Hindlimb muscle (tissue), 1 donor: ENCODE measurements at places on chromosomes 12 and 14. TPM values are rescaled to one million over a fixed set of nuclear protein-coding genes. Genes with fewer than 3 reads are reported as not detected.

DNA sequence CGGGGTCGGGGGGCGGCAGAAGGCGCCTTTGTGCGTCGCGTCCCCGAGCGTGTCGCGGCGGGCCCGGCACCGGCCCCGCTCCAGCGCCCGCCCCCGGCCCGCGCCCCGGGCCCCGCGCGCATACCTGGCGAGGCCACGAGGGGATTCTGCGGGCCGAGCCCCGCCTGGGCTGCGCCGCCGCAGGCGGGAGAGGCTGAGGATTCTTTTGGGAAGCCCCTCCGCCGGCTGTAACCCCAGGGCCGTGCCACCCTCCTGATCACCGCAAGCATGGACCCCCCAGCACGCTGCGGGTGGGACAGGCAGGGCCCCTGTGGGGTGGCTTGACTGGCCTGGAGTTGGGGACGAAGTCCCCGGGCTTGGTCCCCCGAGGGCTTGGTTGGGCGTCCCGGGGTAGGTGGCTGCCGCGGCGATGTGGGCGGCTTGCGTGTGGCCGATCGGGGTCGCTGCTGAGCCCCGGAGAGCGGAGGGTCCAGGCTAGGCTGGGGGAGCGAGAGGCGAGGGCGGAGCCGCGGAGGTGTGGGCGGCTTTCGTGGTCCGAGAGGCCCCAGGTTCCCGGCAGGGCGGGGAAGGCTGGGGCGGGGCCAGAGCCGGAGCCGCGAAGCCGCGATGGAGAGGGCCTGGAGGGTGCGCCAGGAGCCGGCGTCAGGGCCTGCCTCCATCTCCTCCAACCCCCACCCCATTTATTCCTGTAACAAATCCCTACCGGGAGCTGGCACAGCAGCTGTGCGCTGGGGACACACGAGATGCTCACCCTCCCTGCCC lies 28.4 kb upstream of the GPR132 start:
- DNase-seq: peak; percentile 73

DNA sequence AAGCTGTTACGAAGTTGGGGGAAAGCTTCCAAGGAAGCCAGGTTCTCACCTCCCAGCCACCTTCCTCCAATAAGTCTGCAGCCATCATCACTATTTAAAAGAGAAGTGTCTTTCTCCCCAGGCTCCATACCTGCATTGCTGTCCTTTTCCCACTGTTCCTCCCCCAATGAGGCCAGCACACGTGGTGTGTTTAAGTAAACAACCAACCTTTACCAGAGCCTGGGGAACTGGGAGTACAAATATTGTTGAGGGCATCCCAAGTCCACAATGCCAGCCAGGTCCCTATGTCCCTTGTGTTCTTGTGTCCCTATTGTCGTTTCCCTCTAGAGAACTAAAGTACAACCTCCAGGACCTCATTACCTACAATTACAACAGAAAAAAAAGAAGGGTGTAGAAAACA lies 49.2 kb upstream of the PNMA1 start:
- no peak for DNase-seq

DNA sequence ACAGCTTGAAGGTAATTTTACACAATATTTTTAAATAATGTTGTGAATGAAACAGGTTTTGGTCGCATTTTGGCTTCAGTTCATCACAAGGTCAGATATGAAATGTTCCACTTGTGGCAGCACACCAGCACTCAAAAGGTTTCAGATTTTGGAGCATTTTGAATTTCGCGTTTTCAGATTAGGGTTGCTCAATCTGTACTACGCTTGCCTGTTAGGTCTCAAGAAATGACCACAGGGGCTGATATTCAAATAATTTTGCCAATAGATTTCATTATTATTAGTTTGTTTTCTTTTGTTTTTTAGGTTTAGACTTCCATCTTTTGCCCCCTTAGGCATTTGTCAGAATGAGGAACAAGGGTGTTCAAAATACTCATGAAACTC lies 29.8 kb downstream of the DICER1 start:
- DNase-seq: no peak

DNA sequence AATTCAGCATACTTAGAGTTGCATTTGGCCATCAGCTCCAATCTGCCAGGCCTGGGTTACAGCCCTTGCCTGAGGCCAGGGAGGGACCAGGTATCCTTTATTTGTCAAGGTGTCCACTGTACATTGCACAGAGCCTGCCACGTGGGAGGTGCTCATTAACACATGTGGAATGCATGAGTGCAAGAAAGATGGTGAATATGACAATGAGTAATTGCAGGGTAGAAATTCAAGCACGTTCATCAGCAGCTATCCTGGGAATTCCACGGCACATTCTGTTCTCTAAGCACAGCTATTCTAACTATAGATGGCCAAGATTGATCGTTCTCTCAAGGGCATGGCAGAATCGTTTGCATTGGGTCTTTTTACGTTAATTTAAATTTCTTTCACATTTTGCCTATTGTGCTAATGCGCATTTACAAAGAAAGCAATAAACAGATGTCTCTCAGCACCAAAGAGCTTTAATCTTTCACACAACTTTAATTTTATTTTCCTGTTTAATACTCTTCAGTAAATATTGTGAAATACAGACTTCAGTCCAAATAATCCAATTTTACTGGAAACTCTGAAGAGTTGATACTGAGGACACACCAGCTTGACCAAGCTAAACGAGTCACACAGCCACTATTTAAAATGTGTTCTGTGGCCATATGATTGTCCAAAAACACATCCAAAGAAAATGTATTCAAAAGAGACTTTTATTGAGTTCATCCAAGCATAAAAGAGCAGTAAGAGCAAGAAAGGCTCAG lies 1025.7 kb upstream of the TMEM132C start:
- no peak for DNase-seq

DNA sequence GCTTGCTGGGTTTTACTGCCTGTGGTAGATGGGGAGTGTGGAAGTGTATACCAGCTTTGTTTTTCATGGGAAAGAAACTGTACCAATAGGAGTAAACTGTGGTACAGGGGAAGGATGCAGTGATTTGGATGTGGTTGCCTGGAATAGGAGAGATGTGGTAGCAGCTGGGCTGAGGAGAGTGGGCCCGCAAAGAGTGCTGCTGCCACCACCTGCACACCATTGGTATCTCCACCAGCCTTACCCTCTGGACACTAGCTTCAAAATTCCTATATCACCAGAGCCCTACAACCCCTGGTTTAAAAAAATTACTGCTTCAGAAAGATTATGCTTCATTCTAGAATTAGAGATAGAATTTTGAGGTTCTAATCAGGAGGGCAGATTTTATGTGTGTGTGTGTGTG lies 53.6 kb downstream of the AKAP6 start:
- no peak for DNase-seq

- no peak for DNase-seq
Measured at GRCh38 chr14:38210587-38211216, 3.0 kb downstream of the SSTR1 start.

DNA sequence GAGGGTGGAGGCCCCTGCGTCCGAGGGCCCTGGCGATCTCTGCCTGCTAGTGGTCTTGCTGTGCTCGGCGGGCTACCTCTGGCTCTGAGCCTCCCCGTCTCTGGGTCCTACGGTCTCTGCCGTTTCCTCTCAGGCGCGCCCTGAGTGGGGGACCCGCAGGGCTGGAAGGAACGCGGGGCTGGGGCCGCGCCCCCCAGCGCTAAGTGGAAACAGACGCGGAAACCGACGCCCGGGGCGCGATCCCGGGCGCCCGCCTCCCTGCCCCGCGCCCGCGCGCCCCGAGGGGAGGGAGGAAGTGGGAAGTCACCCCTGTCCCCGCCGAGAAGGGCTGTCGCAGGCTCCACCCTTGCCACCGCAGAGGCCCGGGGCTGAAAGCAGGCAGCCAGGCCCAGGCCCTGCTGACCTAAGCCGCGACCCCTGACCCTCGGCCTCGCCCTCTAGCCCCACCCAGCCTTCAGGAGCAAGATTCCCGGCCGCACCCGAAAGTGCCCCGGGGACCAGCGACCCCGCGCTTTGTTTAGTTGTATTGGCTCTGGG lies 831 bp downstream of the CRIP1 start:
- no peak for DNase-seq

GRCh38 chr12:108783446-108783845 lies 52.1 kb upstream of the CORO1C start:
- DNase-seq: no peak

Gene PLA2G1B
- polyA plus RNA-seq: not detected

Gene NGB
- polyA plus RNA-seq: not detected

Gene CFAP54
- 0.44 TPM for polyA plus RNA-seq
